Stimulated activated naive CD4-positive, alpha-beta T cell treated with Interleukin-2 at 50 U/mL for 16 hours (primary cell): ENCODE measurements at places on chromosomes 2 and 18.

- DNase-seq, result no peak
Measured at GRCh38 chr18:36337679-36338402, 40.3 kb downstream of the FHOD3 start.

DNA sequence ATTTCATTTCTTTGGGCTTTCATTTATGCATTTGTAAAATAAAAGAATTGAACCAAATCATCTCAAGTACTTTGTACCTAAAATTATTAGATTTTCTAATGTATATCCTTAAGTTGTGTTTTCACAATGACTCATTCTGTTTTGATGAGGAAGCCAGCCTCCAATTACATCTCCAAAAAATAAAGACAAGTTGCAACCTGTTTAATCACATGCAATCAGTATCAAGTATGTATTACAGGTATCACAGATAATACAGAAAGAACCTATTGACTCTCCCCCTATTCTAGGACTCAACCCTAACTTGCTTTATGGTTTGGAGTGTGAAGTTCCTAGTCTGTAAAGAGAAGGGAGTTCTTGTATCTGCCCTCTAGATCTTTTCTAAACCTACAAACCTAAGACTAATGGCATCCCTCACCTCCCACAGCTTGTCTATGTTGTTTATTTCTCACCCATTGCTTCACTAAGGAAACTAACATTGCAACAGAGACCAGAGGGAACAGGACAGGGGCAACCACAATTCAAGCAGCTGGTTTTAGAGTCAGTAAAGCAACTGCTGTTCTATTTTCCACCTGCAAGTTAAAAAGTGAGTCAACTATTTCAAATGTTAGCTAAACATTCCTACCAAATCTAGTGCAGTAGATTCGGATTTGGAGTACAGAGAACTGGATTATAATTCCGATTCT lies 141.1 kb upstream of the ETAA1 start:
- DNase-seq, result no peak

DNA sequence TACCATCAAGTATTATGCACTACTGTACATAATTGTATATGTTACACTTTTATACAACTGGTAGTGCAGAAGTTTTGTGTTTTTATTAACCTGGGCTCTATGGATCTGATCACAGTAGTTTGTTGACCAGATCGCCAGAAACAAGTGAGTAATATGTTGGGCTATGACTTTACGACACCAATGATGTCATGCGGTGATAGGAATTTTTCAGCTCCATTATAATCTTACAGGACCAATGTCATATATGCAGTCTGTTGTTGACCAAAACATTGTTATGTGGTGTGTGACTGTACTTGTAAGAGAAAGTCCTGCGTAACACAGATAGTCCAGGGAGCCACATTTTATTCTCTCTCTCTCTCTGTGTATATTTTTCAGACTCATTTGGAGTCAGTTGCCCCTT lies 4.5 kb upstream of the ACOXL start:
- no peak for DNase-seq

GRCh38 chr2:78779761-78780160 lies 245.7 kb upstream of the REG3G start:
- no peak for DNase-seq

- no peak for DNase-seq
Measured at GRCh38 chr2:96154506-96155380, 9.5 kb upstream of the DUSP2 start.

GRCh38 chr2:109089602-109090300 lies 39.3 kb upstream of the SH3RF3 start:
- no peak for DNase-seq

GRCh38 chr2:40178171-40178778 lies 273.6 kb downstream of the SLC8A1 start:
- DNase-seq, result no peak

DNA sequence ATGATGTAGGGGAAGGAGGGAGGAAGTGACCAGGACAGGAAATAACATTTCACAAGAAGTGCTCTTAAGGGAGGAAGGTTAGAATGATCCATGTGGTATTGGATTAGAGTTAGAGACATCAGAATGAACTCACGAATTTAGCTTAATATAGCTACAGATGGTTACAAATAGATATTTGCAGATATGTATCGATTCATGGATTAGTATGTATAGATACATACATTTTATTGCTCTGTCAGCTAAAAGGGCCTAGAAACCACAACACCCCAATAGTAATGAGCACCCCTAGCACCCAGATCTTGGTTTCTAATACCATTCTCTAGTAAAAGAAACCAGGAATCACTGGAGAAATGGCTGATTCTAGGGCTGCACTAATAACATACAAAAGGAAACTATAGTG lies 59.6 kb upstream of the LTBP1 start:
- DNase-seq, result no peak

- DNase-seq, result no peak
Measured at GRCh38 chr2:104638859-104639202, 215.1 kb upstream of the POU3F3 start.

DNA sequence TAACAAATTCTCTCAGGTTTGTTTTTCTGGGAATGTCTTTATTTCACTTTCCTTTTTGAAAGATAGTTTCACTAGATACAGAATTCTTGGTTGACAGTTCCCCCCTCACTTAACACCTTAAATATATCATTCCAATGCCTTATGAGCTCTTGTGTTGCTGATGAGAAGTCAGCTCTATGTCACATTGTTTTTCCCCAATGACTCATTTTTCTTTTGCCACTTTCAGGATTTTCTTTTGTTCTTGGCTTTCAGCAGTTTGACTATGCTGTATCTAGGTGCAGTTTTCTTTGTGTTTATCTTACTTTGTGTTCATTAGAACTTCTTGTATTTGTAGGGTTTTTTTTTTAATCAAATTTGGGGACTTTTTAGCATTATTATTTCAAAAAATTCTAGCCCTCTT lies 5.6 kb upstream of the RALBP1 start:
- DNase-seq, result no peak

- DNase-seq, result no peak
Measured at GRCh38 chr2:224165901-224166319, 126.8 kb upstream of the SERPINE2 start.

DNA sequence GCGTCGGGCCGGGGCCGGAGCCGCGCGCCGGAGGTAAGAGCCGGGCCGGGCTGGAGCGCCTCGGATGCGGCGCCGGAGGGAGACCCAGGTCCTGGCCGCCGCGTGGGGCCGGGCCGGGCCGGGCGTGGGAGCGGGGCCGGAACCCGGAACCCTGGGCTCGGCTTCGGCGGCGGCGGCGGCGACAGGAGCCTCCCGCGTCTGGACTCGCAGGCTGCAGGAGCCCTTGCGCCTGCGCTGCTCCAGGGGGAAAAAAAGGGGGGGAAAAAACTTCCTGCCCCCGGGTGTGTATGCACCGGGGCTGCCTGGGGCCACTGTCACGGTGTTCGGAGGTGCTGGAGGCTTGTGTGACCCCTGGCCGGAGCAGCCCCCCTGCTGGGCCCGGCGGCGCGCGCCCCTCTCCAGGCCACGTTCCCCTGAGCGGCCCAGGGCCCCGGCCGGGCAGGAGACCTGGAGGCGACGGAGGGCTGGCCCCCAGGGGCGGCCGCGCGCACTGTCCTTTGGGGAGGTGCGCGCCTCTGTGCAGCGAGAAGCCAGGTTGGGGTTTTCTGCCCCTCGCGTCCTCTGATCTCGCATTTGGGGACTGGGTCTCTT lies 864 bp downstream of the KLHL29 start:
- no peak for DNase-seq

DNA sequence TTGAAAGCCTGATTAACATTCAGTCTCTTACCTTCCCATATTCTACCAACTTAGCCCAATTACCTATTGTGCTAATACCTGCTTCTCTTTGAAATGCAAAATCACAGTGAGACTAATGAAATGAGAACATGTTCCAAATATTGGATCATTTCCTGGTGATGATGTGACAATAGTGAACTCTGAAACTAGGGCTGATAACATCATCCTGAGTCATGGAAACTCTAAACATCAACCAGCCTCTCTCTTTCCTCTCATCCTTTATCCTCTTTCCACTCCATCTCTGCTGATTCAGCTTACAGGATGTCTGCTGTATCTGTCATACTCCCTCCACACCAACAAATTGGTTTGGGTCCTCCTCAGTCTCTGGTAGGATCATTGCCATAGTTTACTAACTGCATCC lies 98.8 kb upstream of the NCKAP5 start:
- DNase-seq, result no peak

- no peak for DNase-seq
Measured at GRCh38 chr2:74693668-74694067, 39.6 kb downstream of the SEMA4F start.

DNA sequence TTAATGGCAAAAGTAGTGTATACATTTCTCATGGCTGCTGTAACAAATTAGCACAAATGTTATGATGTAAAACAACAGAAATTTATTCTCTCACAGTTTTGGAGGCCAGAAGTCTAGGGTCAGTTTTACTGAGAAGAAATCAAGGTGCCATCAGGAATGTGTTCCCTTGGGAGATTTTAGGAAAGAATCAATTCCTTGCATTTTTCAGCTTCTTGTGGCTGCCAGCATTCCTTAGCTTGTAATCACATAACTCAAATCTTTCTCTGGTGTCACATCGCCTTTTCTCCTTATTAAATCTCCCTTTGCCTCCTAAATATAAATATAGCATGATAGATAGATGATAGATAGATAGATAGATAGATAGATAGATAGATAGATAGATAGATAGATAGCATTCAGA lies 307.0 kb upstream of the REG3G start:
- DNase-seq, result no peak

DNA sequence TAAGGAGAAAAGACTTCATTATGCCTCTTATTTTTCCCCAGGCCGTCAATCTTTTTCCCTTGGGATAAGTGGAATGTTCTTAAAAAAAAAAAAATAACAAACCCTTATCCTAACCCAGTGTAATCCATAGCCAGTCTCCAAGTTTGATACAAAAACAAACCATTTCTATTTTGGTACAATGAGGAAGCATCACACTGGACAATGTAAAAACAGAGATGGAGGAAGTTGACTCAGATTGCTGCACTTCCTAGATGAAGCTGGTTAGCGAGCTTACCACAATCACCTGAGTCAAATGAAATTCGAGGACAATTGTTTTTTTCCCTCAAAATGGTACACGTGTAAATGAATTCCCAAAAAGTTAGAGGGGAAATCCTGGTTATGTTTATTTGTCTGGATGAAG lies 259.7 kb downstream of the TCF4 start:
- no peak for DNase-seq

DNA sequence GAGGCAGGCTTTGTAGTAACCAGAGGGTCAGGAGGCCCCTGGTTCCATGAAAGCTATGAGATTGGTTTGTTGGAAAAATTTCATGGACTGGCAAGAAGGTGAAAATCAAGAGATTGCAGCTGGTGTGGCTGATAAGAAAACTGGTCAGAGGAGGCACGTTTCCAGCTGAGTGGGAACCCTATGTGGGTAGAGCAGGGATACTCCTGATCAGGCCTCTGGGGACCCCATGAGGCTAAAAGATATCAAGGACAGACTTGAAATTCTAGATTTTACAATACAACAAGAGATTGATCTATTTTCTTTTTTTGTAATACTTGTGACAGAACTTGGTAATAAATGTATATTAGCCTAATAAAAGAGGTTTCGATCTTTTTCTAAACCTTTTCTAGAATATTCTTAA lies 1615.1 kb downstream of the DPP10 start:
- DNase-seq, result no peak

DNA sequence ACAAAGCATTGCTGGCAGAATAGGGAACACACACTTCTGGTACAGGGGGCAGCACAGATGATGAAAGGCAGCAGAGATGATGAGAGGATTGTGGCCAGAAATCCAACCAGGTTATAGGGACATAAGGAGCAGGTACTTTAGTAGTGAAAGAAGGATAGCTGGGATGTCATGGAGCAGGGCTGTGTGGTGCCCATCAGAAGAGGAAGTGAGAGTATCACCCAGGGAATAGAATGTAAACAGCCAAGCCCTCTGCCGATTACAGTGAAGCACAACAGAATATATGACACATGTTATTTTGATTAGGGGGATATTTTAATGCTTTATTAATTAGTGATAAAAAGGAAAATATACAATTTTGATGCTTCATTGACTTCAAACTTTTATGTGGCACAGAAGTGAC lies 883.4 kb upstream of the CDH2 start:
- no peak for DNase-seq

DNA sequence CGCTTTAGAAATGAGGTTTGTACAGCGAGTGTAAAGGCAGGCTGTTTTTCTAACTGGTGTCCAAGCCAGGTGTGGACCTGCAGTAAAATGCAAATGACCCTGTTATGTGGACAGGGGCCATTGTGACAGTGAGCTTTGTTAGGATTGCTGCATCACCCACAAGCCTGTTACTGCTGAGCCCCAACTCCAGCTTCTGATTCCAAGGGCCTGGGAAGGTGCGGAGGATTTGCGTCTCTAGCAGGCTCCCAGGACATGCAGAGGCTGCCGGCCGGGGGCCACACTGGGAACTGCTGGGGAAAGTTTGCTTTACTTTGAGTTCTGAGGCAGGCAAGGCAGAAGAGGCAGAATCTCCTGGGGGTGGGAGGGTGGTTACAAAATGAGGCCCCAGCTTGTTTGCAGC lies 164.1 kb downstream of the GLI2 start:
- DNase-seq, result no peak

DNA sequence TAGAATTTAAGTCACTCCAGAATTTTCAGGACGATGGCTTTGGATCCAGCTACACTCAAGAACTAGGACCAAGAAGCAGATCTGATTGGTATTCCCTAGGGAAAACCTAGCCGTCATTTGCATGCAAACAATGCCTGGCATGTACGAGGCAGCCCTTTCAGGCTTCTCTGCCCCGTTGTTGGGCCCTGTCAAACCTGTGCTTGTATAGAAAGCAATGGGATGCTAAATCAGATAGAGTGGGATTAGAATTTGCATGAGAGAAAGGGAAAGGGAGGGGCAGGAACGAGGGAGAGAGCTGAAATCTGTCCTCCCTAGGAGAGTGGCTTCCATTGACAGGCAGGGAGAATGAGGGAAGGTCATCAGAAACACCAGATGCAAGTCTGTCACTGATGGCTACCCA lies 28.6 kb downstream of the ARID5A start:
- DNase-seq, result no peak

DNA sequence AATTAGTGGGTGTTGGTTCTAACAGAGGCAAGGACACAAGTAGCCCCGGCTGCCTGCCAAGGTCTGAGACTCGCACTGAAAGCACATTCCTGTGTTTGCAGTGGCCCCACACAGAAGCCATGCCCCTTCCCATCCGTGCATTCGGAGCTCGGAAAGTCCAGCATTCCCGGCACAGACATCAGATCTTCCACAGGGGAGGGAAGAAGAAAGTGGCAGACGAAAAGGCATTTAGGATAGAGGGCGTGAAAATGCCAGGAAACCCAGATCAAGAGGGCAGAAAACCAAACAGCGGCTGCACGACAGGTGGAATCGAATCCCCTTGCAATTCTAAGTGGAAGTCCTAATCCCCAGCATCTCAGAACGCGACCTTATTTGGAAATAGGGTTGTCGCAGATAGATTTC lies 105.5 kb upstream of the ASB18 start:
- DNase-seq, result no peak

DNA sequence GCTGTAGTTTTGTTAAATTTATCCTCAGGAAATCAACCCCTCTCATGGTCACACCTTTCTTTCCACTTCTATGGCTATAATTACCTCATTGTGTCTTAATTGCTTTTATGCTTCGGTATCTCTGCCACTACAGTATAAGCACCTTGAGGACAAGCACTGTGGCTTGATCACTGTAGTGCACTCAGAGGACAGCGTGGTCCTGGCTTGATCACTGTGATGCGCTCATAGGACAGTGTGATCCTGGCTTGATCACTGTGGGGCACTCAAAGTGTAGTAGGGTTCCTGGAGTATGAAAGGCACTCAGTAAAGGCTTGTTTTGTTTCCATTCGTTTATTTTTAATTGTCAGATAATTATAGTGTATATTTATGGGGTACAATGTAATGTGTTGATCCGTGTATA lies 44.2 kb downstream of the DTNA start:
- DNase-seq, result no peak
